T-cell (primary cell): ENCODE measurements at places on chromosomes 5 and 9. TPM values are rescaled to one million over a fixed set of nuclear protein-coding genes. Genes with fewer than 3 reads are reported as not detected.

Gene ZNG1E
- 53.1 TPM for total RNA-seq

Gene SPINK7
- total RNA-seq, result not detected

Gene CYFIP2
- 398 TPM for total RNA-seq

Gene C5
- total RNA-seq, result 0.90 TPM

Gene AJM1
- total RNA-seq, result 2.1 TPM

Gene LIX1
- not detected for total RNA-seq

Gene PLCXD3
- total RNA-seq, result 0.06 TPM

Gene ALDH1A1
- total RNA-seq, result 0.95 TPM

Gene IFNK
- total RNA-seq, result not detected

DNA sequence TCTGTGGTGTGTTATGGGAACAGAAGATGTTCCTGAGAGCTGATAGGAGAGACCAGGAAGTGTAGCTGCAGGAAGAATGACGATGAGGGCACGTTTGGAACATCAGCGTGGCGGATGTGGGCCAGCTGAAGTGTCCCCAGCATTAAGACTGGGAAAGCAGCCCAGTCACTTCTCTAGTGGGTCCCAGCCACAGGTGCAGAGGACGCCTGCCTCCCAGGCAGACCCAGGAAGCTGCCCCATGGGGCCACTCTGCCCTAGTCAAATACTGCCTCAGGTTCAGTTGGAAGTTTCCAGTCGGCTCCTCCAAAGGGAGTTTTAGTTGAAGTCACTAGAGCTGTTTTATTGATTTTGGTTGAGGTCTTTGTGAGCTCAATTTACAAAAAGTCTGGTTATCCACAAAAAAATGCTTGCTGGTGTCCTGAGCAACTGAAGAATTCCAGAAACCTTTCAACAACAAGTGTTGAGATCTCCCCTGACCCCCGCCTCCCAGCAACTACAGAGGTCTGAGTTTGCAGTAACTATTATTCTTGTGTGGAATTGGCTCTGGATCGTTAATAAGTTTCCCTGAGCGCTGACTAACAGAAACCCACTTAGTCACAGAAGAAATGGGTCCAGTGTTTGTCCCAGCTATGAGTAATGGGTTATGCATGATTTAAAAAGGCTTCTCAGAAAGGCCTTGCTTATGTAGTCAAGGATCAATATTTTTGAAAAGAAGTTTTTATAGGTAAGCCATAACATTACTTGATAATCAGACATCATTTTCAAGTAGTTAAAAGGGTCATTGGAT lies 294.1 kb downstream of the FANCC start:
- no peak for DNase-seq

DNA sequence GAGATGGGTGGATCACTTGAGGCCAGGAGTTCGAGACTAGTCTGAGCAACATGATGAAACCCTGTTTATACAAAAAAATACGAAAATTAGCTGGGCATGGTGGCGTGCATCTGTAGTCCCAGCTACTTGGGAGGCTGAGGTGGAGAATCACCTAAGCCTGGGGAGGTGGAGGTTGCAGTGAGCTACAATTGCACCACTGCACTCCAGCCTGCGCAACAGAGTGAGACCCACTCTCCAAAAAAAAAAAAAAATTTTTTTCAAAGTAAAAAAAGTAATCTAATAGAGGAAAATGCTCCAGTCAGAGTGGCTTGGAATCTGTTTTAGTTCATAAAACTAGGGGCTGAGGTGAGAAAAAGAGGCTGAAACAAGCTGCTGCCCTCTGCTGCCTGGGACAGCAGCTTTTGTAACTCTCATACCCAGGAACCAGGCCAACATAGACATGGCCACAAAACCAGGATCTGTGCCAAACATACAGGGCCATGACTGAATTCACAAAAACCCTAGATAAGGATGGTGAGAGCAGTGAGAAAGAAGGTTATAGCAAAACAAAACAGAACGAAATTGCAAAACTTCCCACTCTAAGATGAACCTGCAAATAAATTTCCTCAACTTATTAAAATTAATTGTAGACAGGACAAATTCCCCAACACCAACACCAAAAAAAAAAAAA lies 13.1 kb upstream of the DCAF12 start:
- DNase-seq, result no peak

GRCh38 chr5:146213210-146213826 lies 9.9 kb downstream of the RBM27 start:
- no peak for DNase-seq

GRCh38 chr5:59333416-59333815 lies 560.1 kb downstream of the PDE4D start:
- DNase-seq, result no peak

DNA sequence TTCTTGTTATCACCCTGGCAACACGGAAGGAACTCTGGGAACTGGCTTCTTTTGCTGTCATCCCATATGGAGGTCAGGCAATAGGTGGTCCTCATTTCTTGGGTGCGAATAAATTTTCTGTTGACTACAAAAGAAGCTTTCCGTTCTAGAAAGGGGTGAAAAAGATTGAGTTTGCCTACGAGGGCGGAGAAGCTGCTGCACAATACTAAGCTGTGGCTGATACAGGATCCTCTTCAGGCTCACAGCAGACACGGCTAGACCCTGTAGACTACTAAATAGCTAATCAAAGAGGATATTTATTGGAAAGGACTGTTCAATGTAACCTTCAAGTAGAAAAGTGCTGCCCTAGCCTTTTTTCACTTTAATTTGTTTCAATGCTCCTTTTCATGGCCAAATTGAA lies 58.1 kb downstream of the TJP2 start:
- DNase-seq, result no peak

GRCh38 chr5:172572440-172572839 lies 68.6 kb upstream of the NEURL1B start:
- DNase-seq, result no peak

- DNase-seq, result no peak
Measured at GRCh38 chr5:26942481-26942880, 95.9 kb downstream of the CDH9 start.

DNA sequence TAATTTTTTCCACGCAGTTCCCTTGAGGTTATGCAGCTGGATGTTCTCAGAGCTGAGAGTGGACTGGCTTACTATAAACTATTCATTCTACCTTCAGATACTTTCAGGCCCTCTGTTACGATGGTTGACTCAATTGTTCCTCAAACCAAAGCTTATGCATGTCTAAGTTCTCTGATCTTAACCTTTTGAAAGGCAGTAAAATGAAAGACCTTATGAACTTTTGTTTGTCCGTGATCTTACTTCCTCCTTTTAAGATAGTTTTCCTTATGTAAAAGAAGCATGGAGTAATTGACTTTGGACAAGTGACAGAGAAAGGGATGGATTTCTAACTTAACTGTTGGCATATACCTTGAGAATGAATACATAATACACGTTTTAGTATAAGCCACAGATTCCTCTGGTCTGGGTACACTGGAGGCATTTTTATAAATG lies 575.7 kb downstream of the PDE4D start:
- no peak for DNase-seq

DNA sequence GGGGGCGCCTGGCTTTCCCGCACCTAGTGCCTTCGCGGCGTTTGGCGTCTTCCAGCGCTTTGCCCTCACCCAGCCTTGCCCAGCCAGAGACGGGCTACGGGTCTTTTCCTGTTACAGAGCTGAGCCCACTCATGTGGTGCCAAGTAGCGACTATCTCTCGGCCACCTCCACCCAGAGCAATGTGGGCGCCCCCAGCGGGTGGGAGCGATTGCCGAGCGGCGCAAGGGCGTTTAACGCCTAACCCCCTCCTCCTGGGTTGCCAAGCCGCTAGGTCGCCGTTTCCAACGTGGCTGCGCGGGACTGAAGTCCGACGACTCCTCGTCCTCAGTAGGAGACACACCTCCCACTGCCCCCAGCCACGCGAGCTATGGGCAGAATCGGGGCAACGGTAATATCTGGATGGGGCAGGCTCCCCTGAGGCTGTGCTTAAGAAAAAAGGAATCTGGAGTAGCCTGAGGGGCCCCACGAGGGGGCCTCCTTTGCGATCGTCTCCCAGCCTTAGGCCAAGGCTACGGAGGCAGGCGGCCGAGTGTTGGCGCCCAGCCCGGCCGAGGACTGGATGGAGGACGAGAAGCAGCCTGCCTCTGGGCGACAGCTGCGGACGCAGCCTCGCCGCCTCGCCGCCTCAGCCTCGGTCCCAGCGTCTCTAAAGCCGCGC lies 5.8 kb downstream of the TLX3 start:
- DNase-seq, result no peak

- DNase-seq, result no peak
Measured at GRCh38 chr5:54611290-54611951, 93.9 kb downstream of the SNX18 start.

GRCh38 chr5:89411891-89412290 lies 528.9 kb upstream of the MEF2C start:
- no peak for DNase-seq

- no peak for DNase-seq
Measured at GRCh38 chr9:119365291-119366027, 3.8 kb downstream of the BRINP1 start.

- DNase-seq, result no peak
Measured at GRCh38 chr9:114396558-114397218, 8.9 kb upstream of the AKNA start.

DNA sequence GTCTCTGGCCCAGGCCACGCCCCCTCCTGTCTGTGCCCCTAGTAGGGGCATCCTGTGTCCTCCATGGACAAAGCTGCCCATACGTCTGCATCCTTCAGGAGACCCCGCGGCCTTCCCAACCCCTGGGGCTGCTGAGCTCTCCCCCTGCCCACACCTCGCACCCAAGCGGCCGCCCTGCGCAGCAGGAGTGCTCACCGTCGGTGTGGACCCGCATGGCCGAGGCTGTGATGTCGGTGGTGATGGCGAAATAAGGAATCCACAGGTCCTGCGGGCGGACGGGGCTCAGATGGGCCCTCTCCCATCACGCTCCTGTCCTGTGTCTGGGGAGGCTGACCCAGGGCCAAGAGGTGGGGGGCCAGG lies 4.8 kb upstream of the NSMF start:
- DNase-seq, result no peak
